ENCODE measurements at places on chromosomes 1 and 21. TPM values are rescaled to one million over a fixed set of nuclear protein-coding genes. Genes with fewer than 3 reads are reported as not detected.

Gene CENPS
- total RNA-seq, result 6.7 TPM

GRCh38 chr1:229258031-229258756, 12.7 kb upstream of the RAB4A start:
- DNase-seq, result no peak

DNA sequence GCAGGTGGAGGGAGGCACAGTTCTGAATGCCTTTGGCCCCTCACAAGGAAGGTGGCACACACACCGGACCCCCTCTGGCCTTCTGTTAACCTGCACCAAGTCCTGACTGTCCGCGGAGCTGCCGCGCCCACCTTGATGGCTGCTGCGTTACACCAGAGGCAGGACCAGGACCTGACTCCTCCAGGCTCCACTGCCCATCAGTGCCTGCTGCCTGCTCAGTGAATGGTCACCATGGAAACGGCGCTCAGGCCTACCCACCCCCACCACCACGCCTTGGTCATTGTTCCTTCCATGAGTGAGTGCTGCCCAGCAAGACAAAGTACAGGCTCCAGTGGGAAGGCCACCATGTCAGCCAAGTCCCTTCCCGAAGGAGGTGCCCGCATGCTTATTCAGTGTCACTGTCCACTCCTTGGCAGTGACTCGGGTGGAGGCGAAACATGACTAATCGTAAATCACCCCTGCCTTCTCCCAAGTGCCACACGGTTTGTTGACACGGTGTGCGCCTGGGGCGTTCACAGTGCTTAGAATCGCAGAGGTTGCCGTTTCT, 57.3 kb downstream of the SLC37A1 start:
- DNase-seq, result peak; percentile 80

Gene TEX38
- total RNA-seq, result not detected

Gene LIPI
- total RNA-seq, result not detected

GRCh38 chr1:246753670-246754535, 29.7 kb downstream of the SCCPDH start:
- DNase-seq, result no peak

DNA sequence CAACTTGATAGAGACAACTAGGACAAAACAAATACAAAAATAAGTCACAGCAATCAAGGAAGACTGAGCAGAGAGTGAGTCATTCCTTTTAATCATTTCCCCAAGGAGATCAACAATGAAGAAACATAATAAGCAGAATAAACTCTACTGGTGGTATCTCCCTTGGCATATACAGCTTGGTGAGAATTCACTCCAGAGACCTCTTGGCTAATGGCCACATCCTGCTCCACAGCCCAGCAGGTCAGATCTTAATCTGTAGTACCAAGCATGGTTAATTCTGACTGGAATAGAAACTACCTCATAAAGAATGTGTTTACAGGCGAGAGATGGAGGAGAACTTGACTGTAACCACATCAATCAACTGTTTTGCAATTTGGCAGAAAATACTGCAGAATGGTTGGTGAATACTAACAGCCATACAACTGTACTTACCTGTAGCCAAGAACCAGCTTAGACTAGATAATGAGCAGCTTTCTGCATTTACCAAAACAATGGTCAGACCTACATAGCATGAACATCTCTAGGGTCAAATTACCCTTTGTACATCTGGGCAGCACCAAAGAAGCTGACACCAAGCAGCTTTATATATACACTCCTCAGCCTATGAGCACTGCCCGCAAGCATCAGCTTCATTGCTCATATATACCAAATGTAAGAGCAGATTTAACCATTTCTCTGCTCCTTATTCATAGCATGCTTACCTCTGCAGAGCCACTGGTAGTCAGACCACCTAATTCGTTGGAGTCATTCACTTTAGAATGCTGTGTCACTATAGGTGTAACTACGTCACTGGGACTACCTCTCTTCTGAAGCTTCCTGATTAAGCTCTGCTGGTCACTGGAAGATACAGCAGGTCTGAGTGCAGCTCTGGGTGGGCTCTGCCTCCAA, 51.0 kb downstream of the KIAA0319L start:
- no peak for DNase-seq

Gene KIRREL1
- total RNA-seq, result 99.8 TPM

Gene ABCD3
- 36.3 TPM for total RNA-seq

Gene TMIGD3
- total RNA-seq, result 13.7 TPM

- DNase-seq, result no peak
Measured at GRCh38 chr1:209646558-209646957, 5.7 kb downstream of the LAMB3 start.

Gene RGS5
- 60.4 TPM for total RNA-seq

Gene SLC1A7
- total RNA-seq, result 0.42 TPM

DNA sequence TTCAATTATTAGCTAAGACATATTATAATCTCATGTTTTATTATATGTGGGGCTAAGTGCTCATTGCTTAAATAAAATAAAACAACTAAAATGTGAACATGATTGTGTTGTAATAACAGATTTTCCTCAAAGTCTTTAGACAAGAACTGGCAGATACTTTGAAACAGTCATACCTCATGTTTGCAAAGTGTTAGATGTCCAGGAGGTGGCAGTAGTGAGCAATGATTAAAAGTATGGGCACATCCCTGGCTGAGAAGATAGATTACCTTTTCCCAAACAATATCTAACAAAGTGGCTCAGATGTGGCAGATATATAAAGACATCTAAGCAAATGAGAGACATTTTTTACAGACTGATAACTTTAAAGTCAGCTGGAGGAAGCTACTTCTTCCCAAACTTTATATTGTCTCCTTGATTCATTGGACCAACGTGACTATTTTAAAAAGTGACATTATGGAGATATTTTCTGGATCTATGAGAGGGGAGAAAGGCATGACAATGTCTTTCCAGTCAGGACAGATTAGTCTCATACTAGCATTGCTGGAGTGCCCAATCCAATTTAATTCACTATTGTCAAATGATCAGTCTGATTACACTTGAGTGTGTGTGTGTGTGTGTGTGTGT, 269.8 kb downstream of the S1PR1 start:
- no peak for DNase-seq

GRCh38 chr1:175673371-175674150, 69.8 kb downstream of the TNR start:
- no peak for DNase-seq

Gene CAMTA1
- total RNA-seq, result 51.8 TPM

- no peak for DNase-seq
Measured at GRCh38 chr1:151553659-151554058, 13.6 kb downstream of the TUFT1 start.

DNA sequence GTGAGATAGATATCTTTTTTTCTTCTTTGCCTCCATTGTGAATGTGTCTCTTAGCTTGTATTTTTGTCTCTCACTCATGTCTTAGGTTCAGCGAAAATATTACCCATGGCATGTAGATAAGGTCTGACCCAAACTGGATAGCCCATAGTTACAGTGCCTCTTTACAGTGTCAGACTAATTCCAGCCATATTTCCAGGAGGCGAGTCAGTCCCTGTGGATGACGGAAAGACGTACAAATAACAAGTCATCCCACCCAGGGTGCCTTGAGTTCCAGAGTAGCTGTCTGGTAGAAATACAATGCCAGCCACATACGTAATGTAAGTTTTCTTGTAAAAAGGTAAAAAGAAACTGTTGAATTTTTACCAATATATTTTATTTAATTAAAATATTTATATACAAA, 157.3 kb downstream of the ZNF281 start:
- no peak for DNase-seq

Gene DNASE2B
- total RNA-seq, result 0.39 TPM

GRCh38 chr1:180494370-180494769, 8.0 kb downstream of the ACBD6 start:
- DNase-seq, result no peak

- DNase-seq, result no peak
Measured at GRCh38 chr1:26378088-26378878, 5.7 kb upstream of the ZNF683 start.

- no peak for DNase-seq
Measured at GRCh38 chr1:46585312-46585938, 18.6 kb downstream of the MKNK1 start.

DNA sequence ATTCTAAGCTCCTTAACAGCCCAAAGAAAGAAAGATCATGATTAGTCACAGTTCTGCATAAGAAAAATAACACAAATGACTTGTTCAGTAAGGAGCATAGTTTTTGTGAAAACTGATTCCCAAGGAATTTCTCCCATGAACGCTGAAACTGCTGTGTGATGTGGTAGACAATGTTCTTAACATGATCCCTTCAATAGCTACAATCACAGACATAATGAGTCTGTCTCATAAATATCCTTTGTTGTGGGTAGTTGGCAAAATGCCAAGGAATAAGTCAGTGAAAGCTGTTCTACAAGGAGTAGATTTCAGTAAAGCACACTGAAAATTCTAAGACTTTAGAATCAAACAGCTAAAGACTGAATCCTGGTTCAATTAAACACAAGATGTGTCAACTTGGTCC, 404.8 kb downstream of the HLX start:
- no peak for DNase-seq

- no peak for DNase-seq
Measured at GRCh38 chr1:2481885-2482284, 5.8 kb downstream of the PLCH2 start.

DNA sequence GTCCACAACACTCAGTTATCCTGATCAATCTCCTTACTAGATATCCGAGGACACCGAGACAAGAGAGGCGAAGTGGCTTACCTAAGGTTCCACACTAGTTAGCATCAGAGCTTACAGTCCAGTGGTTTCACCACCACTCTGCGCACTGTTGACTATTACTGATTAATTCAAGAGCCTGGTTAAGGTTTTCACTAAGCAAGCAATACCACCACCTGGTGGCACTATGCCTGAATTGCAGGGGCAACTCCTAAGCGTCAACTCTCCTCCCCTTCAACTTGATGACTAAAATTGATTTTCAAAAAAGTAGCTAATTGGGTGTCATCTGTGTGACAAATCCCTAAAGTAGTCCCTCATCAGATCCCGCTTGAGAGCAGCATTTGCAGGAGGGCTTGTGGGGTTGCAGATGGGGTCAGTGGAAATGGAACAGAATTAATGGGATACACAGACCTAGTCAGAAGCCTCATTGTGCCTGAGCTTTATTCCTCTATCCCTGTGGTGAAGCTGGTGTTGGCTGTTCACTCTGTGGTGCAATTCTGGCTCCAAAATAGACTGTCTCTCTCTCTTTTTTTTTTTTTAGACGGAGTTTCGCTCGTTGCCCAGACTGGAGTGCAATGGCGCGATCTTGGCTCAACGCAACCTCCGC, 9.1 kb downstream of the TTC22 start:
- DNase-seq, result no peak

- no peak for DNase-seq
Measured at GRCh38 chr1:151520359-151520758, 9.2 kb downstream of the CGN start.

- DNase-seq, result peak; percentile 69
Measured at GRCh38 chr1:33634806-33635205, 162.4 kb downstream of the ZSCAN20 start.

Gene FCRL5
- 0.13 TPM for total RNA-seq

GRCh38 chr1:44401256-44402228, 3.5 kb upstream of the RNF220 start:
- DNase-seq, result no peak

Gene CTSK
- total RNA-seq, result 76.4 TPM

DNA sequence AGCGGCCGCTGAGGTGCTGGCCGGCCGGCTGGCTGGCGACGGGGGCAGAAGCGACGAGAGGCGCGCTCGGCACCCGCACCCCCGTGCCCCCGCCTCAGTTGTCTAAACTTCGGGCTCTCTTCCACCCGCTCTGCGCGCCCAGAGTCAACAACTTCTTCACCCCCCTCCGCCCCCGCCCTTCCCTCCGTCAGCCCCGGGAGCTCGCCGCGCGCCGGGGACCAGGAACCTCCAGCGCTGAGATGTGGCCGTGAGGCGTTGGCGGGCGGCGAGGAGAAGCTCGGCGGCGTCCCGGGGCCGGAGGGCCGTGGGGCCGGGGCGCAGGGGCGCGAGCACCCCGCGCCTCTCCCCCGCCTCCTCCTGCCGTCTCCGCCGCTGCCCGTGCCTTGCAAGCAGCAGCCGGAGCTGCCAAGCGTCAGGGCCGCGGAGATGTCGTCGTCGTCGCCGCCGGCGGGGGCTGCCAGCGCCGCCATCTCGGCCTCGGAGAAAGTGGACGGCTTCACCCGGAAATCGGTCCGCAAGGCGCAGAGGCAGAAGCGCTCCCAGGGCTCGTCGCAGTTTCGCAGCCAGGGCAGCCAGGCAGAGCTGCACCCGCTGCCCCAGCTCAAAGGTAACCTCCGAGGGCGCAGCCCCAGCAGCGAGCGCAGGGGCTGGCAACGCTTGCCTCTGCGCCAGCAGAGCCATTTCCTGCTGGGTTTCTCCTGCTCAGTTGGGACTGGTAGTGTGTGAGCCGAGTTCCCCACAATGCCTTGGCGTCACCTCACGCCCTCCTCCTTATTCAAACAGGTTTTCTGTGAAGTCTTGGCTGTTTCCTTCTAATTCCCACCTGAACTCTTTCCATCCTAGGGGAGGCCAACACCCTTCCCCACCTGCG, 710 bp downstream of the PPP2R5A start:
- DNase-seq, result peak; percentile 91

- DNase-seq, result peak; percentile 82
Measured at GRCh38 chr1:228073857-228074545, 8.5 kb upstream of the ARF1 start.

Gene PRR9
- total RNA-seq, result not detected

- DNase-seq, result no peak
Measured at GRCh38 chr1:100164216-100164615, 13.8 kb downstream of the LRRC39 start.

GRCh38 chr1:81307786-81308185, 492.9 kb upstream of the ADGRL2 start:
- DNase-seq, result no peak

GRCh38 chr1:21622466-21623315, 46.5 kb downstream of the RAP1GAP start:
- DNase-seq, result no peak

Gene MROH9
- not detected for total RNA-seq

Gene LMX1A
- 0.32 TPM for total RNA-seq

- DNase-seq, result no peak
Measured at GRCh38 chr1:185934476-185935189, 200.4 kb downstream of the HMCN1 start.

Measured in mesenteric fat pad (tissue), 1 donor.